Activated CD8-positive, alpha-beta memory T cell treated with anti-CD3 and anti-CD28 coated beads for 48 hours (primary cell): ENCODE measurements at places on chromosomes 13 and 19.
A peak's percentile ranks its signal among the peaks of the same experiment; 100 is the strongest.

DNA sequence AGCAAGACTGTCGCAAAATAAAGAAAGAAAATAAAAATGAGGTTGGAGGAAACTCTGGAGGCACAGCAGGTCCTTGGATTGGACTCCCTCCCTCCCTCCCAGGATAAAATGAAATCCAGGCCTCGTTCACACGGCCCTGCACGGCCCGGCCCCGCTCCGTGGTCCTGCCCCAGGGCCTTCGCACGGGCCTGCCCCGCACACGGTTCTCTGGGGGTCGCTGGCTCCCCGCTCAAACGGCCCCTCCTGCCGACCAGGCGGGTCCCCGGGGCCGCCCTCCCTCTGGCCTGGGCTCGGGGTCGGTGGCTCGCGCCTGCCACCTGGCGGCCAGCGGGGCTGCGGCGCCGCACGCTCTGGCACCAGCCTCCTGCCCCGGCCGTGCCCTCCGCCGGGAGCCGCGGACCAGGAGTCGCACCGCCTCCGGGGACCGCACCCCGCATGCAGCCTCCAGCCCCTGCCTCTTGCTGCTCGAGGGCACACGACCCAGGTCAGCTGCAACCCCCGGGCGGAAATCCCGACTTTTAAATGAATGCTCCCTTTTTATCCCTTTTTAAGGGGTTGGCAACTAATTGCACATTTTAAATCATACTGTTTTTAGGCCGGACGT lies 1.5 kb upstream of the WDR18 start:
- DNase-seq: peak; percentile 60

- no peak for DNase-seq
Observed at GRCh38 chr19:20124879-20125278, 42.1 kb upstream of the ZNF486 start.

GRCh38 chr19:3365093-3365835 lies 1.1 kb upstream of the NFIC start:
- DNase-seq: no peak

GRCh38 chr19:3374369-3375112 lies 8.2 kb downstream of the NFIC start:
- DNase-seq: no peak

GRCh38 chr13:39106216-39107005 lies 68.2 kb downstream of the NHLRC3 start:
- DNase-seq: no peak

DNA sequence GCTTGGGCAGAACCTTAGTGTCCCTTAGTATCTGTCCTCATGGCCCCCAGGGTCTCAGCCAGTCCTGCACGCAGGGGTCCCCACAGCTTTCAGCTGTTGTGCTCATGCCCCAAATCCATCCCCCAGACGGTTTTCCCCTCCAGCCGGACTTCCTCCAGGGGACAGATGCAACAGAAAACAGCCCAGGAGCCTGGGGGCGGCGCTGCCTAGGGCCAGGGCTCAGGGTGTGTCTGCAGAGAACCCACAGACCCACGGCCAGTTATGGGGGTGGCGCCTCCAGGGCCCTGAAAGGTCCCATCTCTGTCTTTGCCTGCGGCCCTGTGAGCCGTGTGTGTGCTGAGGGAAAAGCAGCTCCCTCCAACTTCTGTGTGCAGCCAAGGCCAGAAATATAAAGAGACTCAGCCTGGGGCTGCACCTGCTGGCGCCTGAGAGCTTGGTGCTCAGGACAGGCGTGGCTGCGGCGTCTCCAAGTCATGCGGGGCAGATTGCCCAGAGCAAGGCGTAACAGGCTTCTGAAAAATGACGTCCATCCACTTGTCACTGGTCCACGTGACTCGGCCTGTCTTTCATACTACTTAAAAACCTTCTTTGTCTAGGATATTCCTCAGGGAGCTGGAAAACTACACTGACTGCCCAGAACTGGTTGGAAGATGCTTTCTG lies 22.1 kb upstream of the F7 start:
- DNase-seq: no peak

- peak; percentile 96 for DNase-seq
Observed at GRCh38 chr19:12793290-12794195, 2.3 kb downstream of the JUNB start.

DNA sequence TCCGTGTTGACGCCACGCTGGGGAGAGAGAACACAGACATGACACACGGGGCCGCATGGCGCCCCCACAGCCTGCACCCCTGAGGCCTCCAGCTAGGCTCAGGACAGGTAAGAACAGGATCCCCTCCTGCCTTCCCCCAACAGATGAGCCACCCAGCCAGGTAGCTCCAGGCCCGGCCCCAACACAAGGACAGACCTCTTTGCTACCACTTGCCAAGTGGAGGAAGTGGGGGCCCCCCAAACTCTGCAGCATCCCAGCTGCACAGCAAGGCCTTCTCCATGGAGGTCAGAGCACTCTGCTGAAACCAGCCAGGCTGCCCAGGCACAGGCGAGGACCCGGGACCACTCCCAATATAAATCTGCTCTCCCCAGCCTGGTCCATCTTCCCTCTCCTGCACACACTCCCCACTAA lies 31.5 kb downstream of the PEPD start:
- DNase-seq: no peak

GRCh38 chr19:3175781-3176714 lies 2.5 kb upstream of the S1PR4 start:
- no peak for DNase-seq

DNA sequence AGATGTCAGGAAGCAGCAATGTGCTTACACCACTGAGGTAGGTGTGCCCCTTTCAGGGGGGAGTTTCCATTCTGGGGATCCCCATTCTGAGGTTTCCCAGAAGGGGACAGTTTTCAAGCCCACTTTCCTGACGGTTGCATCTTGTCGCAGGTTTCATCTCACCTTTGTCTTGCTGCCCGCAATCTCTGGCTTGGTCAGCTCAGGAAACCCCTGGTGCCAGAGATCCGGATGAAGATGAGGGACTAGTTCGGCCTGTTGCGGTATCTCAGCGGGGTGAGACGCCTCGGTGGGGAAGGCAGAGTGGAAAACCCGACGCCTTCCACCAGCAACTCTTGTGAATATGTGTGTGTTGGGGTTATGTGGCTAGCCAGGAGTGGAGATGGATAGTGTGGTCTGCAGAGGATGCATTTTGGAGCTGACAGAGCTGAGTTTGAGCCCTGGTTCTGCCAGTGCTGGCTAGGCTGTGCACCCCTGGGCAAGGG lies 13.1 kb downstream of the TNFSF9 start:
- no peak for DNase-seq

DNA sequence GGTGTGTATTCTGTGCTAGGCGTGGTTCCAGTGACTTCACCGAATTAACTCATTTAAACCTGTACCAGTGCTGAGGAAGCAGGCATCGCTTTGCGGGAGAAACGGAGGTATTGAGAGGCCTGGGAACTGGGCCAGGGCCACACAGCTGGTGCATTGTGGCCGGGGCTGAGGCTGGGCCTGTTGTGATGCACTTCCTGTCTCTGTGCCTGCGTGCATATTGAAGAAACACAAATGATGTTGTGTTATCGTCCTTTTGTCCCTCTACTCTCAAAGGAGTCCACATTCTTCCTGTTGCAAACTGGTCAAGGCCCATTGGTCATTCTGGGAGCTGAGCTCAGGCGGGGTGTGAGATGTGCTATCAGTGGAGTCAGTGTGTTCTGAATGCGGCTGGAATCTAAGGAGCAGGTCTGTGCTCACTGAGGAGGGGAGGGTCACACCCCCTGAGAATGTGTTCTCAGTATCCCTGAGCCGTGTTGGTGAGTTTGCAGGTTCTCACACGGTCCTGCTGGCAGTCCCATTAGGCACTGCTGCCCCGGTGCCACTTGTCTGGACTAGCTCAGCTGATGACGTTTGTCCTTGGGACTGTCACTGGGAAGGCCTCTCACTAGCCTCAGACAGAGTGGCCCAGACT lies 62.1 kb downstream of the ARHGEF7 start:
- no peak for DNase-seq

DNA sequence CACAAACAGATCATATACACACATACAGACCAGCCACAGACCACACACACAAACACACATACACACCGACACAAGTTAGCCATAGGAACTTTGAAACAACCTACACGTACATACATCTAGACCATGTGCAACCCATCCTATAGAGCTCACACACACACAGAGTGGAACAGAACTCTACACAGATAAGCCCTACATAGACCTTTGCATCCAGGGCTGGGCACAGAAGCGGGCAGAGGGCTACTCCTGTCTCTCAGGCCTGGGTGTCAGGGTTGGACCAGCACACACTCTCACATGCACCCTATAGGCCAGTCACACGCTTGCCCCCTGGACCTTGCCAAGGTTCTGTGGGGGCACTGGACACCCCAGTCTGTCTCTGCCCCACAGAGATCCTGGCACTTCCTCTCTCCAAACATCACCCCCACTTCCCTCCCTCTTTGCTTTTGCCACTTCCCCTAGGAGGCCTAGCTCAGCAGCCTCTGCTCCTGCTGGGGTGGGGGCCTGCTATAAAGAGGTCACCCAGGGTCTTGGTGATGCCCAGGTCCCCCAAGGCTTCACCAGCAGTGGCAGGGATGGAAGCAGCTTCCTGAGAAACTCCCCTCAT lies 5.8 kb upstream of the JUNB start:
- DNase-seq: no peak

GRCh38 chr13:41061914-41062837 lies 867 bp downstream of the WBP4 start:
- DNase-seq: no peak

DNA sequence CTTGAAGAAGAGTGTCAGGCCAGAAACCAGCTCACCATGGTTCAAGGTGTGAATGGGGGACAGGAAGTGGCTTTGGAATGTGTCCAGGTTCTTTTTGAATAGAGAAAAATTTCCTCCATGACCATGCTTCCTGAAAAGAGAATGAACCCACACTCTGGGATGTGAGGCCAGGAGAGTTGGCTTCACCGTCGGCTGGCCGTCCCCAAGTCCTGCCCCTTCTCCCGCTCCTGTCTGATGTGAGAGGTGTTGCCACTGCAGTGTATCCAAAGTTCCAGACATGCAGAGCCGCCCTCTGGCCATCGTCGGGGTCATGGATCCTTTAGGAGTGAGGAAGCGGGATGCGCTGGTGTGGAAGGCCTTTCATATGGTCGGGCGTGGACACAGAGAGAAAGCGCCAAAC lies 101.2 kb downstream of the COL4A2 start:
- no peak for DNase-seq

- DNase-seq: no peak
Observed at GRCh38 chr13:100129605-100130004, 40.7 kb downstream of the PCCA start.

DNA sequence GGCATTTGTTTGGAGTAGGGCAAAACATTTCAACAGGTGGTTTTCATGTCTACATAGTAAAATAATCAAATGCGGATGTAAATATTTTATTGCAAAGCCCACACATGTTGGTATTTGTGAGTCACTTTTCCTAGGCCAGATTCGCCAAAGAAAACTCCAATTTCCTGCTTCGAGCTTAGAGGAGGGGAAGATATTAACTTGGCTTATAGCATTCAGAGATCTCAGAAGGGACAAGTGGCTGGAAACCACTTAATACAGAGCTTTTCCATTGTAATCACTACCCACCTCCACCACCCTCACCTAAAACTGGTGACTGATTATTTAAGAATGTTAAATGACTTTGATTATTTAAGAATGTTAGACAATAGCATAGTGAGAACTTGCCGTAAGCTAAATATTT lies 530.6 kb upstream of the SPRY2 start:
- no peak for DNase-seq

GRCh38 chr19:18203408-18203862 lies 407 bp downstream of the RAB3A start:
- DNase-seq: no peak

- no peak for DNase-seq
Observed at GRCh38 chr13:85287528-85287927, 511.7 kb downstream of the SLITRK6 start.

DNA sequence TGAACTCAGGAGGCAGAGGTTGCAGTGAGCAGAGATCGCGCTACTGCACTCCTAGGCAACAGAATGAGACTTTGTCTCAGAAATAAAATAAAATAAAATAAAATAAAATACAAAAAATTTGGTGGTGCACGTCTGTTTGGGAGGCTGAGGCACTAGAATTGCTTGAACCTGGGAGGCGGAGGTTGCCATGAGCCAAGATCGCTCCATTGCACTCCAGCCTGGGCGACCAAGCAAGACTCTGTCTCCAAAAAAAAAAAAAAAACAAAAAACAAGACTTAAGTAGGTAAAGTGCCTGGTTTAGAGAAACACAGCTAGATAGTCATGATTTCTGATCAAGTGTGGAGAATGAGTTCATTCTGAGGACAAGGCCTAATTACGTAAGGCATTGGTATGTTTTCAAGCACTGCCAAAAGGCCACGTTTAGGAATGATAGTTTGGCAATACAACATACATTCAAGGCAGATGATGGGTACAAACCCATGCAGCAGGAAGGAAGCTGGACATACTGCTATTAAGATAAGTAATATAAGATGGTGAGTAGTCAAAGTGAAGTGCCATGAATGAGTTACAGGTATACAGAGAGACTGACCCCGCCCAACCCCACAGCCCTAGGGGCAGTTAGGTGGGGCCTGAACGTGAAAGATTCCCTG lies 4.8 kb upstream of the UCHL3 start:
- no peak for DNase-seq

DNA sequence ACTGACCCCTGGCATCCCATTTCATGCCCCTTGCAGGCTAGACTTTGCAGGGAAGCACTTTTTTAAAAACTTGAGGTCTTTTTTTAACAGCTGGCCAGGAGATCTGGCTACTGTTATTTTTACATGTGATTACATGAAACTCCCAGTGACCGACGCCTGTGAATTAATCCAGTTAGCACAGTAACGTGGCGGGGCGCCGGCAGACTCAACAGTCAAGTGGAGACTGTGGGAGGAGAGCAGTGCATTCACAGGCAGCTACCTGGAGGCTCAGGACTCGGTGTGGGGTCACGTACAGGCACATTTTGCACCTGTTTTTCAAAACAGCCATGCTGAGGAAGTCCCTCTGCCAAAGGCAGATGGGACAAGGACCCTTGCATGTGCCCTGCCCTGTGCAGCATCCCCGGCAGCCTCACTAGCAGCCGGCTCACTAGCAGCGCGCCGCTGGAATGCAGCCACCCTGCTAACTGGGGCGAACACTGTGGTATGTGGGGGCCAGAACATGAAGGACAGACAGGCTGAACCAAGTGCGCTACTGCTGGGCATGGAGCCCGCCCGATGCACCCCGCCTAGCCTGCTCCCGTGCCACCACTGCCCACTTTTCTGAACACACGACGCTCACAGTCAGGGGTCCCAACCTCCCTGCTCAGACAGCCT lies 18.7 kb downstream of the CAPS start:
- DNase-seq: no peak

GRCh38 chr13:65217471-65217995 lies 2012.6 kb downstream of the PCDH9 start:
- no peak for DNase-seq
